ENCODE measurements at places on chromosomes 16 and 17.

DNA sequence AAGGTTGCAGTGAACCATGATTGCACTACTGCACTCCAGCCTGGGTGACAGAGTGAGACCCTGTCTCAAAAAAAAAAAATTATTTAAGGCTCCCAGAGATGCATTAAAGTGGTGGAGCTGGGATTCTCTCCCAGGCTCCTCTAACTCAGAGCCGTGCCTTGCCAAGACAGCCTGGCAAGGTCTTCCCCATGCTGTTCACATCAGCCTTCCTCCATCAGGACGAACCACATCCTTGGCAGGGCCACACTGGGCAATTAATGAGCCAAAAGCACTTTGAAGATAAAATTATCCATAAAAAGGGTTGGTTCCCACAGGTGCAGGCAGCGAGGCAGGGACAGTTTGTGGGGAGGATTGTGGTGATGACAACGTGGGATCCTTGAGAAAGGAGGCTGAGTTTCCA, 19.8 kb upstream of the BBS2 start:
- DNase-seq = no peak

DNA sequence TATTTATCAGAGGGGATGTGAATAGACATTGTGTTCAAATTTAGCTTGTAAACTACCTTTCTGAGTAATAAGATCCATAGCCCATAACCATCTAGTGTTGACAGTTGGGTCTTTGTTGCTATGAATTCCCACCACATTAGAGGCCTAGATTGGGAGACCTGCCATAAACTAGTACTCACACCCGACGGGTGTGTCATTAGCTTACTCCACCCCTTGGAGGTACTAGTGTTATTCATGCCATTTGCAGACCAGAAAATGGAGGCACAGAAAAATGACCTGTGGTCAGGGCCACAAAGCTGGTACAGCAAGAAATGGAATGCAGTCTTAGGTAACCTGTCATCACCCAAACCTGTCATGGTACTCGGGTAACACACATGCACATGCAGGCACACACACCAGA, 41.3 kb upstream of the BCAR1 start:
- no peak for DNase-seq

GRCh38 chr17:66970797-66971196, 6.3 kb downstream of the CACNG4 start:
- DNase-seq = no peak

- no peak for DNase-seq
Measured at GRCh38 chr16:1278477-1278876, 22.6 kb downstream of the TPSD1 start.

DNA sequence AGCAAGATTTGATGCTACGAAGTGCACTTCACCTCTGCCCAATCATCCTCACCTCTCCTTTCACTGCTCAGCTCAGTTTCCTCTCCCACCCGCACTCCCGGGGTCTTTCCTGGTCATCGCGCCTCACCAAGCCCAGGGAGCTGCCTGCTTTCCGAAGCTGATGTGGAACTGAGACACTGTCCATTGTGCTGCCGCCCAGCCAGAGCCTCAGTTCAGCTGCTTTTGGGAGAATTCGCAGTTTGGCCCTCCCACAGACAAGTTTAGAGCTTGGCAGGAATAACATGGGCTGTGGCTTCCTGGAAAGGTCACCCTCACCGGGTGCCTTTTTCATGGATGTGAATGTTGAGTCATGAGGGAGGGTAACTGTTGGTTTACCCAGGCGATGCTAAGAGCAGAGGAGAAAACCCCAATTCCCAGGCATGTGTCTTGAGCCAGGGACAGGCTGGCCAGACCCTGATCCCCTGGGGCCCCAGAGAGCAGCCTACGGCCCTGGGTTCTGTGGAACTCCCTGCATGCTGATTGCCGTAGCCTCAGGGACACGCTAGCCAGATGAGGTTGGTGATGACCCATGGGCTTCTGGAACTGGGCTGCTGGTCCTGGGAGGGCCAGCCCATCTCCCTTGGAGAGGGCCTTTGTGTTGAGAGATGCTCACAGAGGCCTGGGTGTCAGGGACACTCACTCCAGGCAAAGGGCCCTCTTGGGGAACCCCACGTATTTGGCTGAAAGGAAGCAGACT, 1687.5 kb downstream of the TP53TG3F start:
- no peak for DNase-seq

GRCh38 chr16:85316321-85316919, 204.1 kb upstream of the CIBAR2 start:
- no peak for DNase-seq

DNA sequence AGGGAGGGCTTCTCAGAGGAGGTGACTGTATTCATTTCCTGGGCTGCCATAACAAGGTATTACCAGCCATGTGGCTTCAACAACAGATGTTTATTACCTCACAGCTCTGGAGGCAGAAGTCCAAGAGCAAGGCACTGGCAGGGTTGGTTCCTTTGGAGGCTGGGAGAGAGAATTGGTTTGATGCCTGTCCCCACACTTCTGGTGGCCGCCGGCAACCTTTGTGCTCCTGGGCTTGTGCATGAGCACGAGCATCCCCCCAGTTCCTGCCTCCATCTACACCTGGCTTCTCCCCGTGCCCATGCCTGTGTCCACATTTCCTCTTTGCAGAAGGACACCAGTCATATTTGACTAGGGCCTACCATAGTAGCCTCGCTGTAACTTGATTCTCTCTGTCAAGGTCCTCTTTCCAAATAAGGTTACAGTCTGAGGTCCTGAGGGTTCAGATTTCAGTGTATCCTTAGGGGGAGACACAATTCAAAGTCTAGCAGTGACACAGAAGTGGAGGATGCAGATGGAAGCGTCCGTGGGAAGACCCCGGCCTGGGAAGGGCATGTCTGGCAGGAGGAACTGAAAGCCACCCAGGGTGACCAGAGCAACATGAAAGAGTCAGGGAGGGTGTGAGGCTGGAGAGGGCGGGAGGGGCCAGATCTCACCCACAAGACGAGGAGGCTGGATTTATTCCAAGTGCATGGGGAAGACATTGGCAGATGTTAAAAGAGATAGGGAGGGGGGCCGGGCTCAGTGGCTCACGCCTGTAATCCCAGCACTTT, 188.2 kb upstream of the HSBP1 start:
- no peak for DNase-seq

GRCh38 chr17:50276588-50277356, 2.5 kb downstream of the TMEM92 start:
- no peak for DNase-seq

GRCh38 chr16:81483064-81483969, 38.7 kb downstream of the CMIP start:
- no peak for DNase-seq

- DNase-seq = peak; percentile 24
Measured at GRCh38 chr16:84084570-84085270, 32.0 kb downstream of the MBTPS1 start.

- no peak for DNase-seq
Measured at GRCh38 chr16:78669994-78670393, 570.5 kb downstream of the WWOX start.

DNA sequence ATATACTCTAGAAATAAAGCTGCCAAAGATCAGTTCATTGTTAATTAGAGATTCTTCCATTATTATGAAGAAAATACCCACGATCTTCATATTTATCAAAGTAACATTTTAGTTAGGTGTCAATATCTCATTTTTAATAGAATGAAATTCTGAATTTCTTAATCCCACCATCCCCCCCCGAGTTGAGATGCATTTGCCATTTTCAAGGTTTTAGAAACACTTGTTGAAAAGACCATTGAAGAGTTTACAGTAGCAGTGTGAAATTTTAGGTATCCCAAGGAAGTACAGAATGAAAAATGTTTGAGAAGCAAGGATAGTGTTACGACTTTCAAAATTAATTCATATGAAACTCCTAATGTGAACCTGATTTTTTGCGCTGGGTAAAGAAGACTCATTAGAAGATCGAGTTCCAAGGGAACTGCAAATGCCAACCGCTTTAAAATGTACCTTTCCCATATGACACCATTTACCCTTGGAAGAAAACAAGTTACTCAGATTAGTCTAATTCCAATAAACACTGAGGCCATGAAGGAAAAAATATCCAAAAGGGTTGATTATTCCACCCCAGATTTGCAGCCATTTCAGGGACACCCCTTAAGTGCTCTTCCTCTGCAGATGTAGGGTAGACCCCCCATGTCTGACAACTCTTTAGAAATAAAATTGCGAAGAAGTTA, 731 bp downstream of the IKZF3 start:
- DNase-seq = no peak

GRCh38 chr16:1809281-1809801, 15.8 kb upstream of the IGFALS start:
- no peak for DNase-seq

DNA sequence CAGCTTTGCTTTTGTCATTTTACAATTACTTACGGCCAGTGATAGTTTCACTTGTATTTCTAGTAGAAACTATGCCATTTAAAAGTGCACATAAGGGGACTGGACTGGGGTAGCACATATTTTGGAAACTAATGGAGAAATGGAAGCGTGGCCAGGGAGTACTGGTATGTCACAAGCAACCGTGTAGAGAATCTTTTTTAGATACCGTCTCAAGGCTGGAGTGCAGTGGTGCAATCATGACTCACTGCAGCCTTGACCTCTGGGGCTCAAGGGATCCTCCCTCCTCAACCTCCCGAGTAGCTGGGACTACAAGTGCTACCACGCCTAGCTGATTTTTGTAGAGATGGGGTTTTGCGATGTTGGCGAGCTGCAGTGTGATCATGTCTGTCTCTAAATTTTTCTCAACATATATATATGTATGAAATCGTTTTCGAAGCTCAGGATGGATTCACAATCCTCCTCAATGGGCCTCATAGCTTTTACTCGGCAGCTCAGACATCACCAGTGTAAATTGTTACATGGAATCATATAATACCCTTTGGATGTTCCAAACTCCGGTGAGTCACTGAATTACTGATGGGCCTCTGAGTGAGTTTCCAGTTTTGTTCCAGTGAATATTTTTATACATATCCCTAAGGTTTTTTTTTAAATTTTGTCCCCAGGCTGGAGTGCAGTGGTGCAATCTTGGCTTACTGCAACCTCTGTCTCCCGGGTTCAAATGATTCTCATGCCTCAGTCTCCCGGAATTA, 51.7 kb downstream of the ZNF778 start:
- DNase-seq = no peak

GRCh38 chr16:73020409-73020884, 27.5 kb downstream of the ZFHX3 start:
- no peak for DNase-seq

DNA sequence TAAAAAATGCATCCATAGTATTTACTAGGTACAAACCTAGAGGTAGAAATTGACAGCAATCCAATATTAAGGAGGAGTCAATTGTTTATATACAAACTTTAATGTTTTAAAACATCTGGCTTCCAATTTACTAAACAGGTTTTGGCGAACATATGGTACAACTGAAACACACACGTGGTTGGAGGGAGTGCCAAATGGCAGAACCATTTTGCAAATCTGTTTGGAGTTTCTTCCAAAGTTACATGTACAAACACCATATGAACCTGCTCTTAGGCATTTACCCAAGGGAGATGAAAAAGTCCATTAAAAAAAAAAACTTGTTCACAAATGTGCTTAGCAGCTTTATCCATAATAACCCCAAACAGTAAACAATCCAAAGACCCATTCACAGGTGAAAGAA, 159.8 kb upstream of the MYOCD start:
- no peak for DNase-seq

GRCh38 chr17:62867303-62867702, 59.2 kb upstream of the MARCHF10 start:
- DNase-seq = no peak

- DNase-seq = peak; percentile 89
Measured at GRCh38 chr16:89701425-89702406, at the start of gene SPATA2L. Gene SPATA2L (minus strand): TSS chr16:89701705. CDS start chr16:89701232, 473 bp downstream.

DNA sequence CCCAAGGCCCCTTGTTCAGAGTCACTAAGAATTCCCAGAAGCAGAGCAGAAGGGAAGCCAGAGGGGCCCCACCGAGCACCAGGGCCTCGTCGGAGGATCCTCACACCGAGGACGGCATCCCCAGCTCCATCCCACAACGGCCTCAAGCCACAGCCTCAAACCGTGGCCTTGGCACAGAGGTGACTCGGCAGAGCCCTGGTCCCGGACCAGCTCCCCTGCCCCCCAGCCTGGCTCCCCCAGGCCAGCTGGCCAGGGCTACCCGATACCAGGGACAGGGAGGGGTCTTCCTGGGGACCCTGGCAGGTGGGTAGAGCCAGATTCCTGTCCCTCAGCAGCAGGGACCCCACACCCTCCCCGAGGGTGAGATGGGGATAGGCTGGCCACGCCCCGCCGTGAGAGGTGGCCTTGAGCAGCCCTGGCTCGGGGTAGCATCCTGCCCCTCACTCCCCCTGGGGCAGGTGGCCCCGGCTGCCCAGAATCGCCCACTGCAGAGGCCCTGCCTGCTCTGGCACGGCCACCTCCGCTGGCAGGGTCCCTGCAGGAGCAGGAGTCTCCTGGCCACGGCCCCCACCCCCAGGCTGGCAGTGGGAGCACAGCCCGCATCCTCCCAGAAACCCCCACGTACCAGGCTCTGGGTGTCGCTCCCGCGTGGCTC, 5.6 kb upstream of the PVALEF start:
- no peak for DNase-seq

DNA sequence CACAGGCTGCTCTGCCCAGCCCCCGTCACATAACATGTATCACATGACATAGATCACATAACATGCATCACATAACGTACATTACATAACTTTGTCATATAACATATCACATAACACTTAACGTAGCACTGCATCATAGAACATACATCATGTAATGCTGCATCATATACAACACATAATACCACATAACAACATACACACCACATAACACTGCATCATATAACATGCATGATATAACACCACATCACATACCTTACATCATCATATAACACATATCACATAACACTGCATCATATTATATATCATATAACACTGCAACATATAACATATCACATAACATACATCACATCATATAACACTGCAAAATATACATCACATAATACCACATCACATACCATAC, 83.8 kb downstream of the AXIN2 start:
- no peak for DNase-seq

- no peak for DNase-seq
Measured at GRCh38 chr17:74170924-74171323, 32.6 kb upstream of the RPL38 start.

DNA sequence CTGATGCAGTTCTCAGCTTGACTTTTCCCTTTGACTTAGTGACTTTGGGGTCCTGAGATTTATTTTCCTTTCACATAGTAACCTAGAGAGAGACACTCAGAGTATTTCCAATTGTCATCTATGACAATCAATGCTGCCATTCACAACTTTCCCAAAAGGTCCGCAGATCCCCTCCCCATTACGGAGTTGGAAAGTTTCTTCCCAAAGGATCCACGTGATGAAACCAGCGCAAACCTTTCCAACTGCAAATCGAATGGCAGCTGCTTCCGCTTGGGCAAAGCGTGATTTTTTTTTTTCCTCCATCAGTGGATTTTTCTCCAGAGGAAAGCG, 538 bp upstream of the FCSK start:
- DNase-seq = no peak

- DNase-seq = no peak
Measured at GRCh38 chr16:57961538-57961937, 9.4 kb downstream of the CNGB1 start.

GRCh38 chr16:30694926-30695693, 3.9 kb upstream of the SRCAP start:
- DNase-seq = no peak

GRCh38 chr16:28596115-28596630, 677 bp downstream of the SULT1A2 start:
- DNase-seq = no peak
